ENCODE measurements at places on chromosomes 5 and 9.

GRCh38 chr5:1008451-1009358, at the start of gene NKD2:
Gene NKD2 (plus strand): TSS chr5:1008802. CDS start chr5:1009058, 256 bp downstream.
- DNase-seq: no peak

DNA sequence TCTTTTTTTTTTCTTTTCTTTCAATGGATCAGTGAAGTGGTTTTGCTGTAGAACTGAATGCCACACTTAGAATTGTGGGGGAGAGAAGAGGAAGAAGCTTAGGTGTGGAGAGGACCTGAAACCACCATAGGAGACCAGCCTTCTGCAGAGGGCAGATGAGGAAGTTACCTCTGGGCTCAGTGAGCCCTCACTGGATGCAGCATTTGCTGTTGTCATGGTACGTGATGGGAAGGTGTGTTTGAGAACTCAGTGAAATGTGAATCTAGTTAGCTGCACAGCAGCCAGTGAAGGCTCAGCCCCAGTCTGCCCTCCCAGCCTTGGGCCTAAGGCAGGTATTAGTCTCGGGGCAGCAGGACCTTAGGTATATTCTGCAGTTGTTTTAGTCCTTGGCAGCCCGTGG, 17.5 kb downstream of the CYFIP2 start:
- DNase-seq: no peak

- DNase-seq: no peak
These were observed 8.7 kb upstream of the NDUFB6 start for GRCh38 chr9:32581512-32582143.

DNA sequence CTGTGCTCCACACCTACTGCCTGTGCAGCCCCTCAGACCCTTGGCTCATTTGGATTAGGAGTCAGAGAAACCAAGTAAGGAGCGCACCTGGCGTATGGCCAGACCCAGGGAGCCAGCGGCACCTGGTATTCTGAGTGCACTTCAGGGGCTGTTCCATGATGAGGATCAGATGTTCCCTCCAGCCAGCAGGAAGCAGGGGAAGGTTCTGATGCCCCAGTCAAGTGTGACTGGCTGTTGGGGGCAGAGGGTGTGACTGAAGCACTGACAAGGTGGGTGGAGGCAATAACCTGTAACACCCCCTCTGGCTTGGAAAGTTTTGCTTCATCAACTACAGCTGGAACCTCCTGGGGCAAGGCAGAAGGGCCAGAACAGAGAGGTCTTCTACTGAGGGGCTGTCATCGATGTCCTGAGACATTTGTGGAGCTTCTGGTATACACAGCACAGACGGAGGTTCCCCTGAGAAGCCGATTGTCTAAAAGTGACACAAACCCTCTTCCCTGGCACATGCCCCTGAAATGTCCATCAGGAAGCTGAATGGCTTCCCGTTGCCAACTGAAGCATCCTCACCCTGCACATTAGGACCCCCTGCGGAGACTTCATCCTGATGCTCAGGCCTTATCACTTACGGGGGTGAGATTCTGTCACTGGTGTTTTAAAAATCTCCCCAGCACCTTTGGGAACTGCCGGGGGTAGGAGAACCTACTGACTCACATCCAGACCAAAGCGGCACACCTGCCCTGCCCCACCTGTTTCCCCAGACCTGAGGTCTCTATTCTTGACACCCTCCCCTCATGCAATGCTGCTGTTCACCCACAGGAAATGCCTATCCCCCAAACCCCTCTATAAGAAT, 21.1 kb downstream of the TRAF1 start:
- no peak for DNase-seq

- DNase-seq: no peak
These were observed 279.1 kb upstream of the CDH12 start for GRCh38 chr5:23132231-23132630.

DNA sequence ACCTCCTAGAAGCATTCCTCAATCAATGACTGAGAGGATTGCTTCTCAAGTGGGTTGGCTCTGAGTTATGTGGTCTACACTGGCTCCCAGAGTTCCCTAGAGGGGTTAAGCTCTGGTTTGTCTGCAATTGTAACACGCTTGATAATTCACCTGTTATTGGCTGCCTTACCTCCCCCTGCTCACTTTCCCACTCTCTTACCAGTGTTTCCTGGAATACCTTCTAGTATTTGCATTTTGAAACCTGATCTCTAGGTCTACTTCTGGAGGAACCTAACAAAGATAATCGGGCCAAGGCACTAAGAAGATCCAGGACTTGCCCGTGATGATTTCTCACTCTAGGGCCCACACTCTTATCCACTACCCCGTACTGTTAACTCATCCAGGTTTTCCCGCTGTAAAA, 110.1 kb upstream of the MAP3K1 start:
- DNase-seq: no peak

GRCh38 chr9:97382099-97382718, 29.7 kb upstream of the TDRD7 start:
- DNase-seq: no peak

GRCh38 chr5:13143630-13144029, 800.9 kb downstream of the DNAH5 start:
- DNase-seq: no peak

GRCh38 chr9:105887679-105888078, 193.3 kb downstream of the TMEM38B start:
- DNase-seq: no peak

- DNase-seq: no peak
These were observed 53.3 kb upstream of the SMC5 start for GRCh38 chr9:70205366-70206020.

DNA sequence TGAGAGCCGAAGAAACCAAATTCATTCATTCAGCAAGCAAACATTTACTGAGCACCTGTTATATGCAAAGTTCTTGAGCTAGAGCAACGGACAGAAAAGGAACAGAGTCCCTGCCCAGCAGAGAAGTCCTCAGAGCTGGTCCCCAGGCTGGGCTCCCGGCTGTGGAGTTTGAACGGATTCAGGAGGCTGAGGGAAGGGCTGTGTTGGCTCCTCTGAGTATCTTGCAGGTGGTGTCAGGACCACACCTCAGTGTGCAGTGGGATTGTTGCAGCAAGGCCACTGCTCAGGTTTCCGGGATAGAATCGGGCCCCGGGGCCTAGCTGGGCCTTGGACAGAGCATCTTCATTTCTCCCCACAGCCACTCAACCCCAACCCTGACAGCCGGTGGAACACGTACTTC, 5.1 kb downstream of the TBC1D13 start:
- DNase-seq: no peak

DNA sequence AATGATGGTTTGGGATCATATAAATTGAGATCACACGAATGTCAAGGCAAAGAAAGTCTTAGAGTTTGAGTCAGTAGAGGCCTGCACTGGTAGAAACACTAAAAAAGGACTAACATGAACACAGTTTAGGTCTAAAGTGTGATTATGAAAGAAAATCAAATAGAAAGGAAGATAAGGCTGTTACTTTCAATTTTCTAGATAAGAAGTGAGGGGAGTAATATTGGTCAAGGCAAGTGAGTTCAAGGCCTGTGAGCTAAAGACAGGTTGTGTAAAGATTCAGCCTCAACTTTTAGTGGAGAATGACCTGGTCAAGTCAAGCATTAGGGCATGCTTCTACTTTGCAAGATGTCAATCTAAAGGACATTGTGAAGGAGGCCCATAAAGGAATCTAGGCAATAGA, 19.0 kb downstream of the VLDLR start:
- DNase-seq: no peak

DNA sequence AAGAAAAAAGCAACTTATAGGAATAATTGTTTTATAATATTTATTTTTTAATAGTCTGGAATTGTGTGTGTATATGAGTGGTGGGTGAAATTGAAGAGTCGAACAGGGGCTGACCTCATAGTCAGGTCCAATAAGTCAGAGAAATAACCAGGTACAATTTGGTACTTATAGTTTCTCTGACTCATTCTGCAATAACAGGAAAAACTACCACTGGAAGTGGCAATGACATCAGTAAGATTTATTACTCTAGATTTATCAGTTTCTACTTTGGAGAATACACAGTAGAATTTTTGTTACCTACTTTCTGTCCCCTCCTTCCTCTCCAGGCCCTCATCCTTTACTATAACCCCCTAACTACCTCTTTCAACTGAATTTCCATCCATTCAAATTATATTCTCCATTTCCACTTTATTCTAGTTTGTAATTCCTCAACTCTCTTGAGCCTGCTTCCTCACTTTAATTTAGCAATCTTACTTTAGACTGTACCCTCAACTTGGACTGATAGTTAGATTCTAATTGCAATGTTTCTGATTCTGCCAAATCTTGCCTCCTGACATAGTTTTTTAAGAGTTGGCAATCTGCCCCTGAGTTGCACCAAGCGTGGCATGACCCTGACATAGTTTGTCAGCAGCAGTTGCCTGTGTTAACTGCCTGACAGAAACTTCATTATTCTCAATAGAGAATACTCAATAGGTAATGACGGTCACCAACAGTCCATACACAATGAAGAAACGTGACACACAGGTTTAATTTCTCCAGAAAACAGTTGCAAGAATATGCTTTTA, 475.3 kb upstream of the RIOK2 start:
- DNase-seq: no peak

- no peak for DNase-seq
These were observed 147.9 kb upstream of the COL5A1 start for GRCh38 chr9:134493461-134494272.

DNA sequence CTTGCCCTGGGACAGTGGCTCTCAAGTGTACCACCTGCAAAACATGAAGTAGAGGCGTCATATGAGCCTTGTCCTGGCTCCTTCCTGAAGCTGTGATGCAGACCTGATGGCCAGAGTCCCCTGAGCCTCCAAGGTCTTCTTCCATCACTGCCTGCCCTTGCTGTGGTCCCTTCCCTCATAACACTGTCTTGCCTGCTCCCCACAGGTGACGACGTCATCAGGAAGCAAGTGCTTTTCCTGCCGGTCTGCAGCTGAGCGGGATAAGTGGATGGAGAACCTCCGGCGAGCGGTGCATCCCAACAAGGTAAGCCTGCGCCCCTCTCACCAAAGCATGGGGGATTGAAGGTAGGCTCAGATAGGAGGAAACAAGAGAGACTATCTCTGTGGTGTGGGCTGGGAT, 107.3 kb downstream of the DAB2IP start:
- no peak for DNase-seq

DNA sequence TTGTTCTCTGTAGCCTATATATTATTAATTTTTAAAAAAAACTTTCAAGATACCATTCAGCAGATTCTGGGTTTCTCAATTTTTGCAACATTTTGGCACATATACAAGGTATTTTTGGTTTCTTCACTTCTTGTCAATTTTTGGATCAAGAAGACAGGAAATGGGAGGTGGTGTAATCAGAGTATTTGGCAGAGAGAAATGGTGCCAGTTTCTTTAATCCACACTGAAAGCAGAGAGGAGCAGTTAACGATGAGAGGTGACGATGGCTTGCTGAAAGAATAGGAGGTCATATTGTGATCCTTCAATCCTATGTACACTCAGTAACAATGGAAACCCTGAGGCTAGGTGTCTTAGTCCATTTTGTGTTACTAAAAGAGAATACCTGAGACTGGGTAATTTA, 16.4 kb downstream of the NNT start:
- DNase-seq: no peak

DNA sequence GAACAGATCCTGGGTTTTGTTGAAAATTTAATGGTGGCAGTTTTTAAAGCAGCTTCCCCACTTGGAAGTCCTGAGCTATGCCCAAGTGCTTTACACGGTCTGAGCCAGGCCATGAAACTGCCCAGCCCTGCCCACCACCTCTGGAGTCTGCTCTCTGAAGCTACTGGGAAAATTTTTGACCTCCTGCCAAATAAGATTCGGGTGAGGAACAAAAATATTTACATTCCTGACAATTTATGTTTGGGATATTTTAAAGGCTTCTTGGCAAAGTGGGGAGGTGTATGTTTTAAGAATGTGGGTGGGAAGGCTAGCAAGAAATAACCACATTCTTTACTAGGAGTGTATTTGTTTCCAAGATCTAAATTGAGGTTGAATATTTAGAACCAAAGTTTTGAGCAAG, 50.0 kb downstream of the HACD4 start:
- DNase-seq: no peak

- no peak for DNase-seq
These were observed 48.9 kb downstream of the SMC2 start for GRCh38 chr9:104142799-104143549.

DNA sequence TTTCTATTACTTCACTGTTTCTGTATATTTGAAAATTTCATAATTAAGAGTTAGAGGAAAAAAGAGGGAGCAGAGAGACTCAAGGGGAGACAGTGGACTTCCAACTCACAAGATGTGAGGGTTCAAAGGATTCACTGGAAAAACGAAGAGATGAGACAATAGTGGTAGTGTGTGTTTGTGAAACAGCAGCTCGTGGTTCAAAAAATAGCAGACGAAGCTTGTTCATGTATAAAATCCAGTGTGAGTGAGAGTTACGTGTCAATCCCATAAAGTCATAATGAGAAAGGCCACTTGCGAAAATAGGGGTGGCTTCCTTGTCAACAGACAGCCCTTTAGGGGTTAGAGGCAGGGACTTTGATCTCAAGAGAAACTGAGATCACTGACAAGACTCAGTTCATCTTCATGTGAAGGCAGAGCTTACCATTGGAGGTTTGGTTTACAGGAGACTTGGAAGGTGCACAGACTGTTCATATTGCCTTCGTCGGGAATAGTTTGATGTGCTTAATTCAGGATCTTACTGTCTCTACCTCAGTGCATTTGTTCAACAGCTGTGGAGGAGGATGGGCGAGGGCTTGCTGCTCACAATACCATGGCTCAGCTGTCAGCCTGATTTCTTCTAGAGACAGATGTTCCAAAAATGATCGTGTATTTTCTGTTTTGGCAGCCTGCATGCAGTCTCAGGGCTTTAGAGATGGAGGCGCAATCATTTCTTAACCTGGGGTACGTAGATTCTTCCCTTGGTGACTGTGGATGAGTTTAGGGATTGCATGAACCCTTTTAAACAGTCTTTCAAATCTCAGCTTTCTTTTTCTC, 105.7 kb upstream of the KLF9 start:
- DNase-seq: no peak

- DNase-seq: no peak
These were observed 199.2 kb upstream of the ANKRD55 start for GRCh38 chr5:56432321-56432720.
